Activated T-helper 17 cell treated with anti-CD3 and anti-CD28 coated beads, Interleukin-2, amount 50 U/mL, for 72 hours (primary cell): ENCODE measurements at places on chromosomes 16 and 17. TPM values are rescaled to one million over a fixed set of nuclear protein-coding genes. Genes with fewer than 3 reads are reported as not detected.

The CCDC200 gene
- total RNA-seq: not detected

The CLDN7 gene
- 1.0 TPM for total RNA-seq

- ATAC-seq: no peak
Observed at GRCh38 chr16:79679334-79679733, 78.8 kb upstream of the MAF start.

DNA sequence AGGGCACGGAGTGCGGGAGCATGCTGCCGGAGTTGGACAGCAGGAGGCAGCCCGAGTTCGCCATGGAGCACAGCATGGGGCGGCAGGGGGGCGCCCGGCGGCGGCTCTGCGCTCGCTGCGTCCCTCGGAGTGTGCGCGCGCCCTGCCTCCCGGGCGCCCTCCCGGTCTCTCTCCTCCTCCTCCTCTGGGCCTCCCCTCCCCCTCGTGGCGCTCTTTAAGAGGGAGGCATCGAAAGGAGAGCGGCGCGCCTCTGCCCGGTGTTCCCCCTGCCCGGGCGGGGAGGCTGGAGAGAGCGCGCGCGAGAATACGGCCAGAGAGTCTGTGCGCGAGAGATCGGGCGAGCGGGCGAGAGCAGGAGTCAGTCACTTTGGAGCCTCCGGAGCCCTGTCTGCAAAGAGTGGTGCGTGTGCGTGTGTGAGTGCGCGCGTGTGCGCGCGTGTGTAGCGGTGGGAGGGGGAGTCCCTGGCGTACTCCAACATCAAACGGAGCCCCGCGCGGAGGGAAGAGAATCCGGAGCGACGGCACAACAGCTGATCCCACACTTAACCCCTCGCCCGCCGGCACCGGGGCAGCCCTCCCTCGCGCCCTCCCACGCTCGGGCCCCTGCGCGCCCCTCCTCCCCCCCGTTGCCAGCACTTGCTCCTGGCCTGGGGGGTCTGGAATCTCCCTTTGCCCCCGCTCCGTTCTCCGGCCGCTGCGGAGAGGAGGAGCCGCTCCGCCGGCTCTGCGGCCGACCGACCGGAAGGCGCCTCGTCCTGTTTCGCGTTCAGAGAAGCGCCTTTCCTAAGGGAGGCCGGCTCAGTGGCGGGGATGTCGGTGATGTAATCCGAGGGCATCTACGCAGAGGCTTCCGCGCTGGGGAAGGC is 108.9 kb downstream of the ENGASE start:
- no peak for ATAC-seq
